ENCODE measurements at places on chromosomes 12 and 14.

GRCh38 chr12:52469853-52470252, 3.8 kb downstream of the KRT6C start:
- DNase-seq, result no peak

DNA sequence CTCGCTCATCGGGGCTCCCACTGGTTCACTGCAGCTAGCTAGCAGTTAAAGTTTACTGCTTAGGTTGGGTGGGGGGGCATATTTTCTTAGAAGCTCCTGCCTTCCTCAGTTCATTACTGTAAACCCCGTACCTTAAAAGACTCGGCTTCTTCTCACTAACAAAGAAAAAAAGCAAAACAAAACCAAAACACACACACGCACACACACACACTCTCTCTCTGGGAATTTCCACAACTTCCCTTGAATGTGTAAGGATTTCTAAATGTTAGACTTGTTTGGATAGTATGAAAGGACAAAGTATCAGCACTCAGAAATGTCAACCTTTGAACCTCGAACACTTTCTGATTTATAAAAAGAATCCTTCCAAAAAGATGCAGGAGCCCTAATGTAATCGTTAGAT, 927 bp downstream of the PTHLH start:
- no peak for DNase-seq

GRCh38 chr12:121507984-121508383, 72.8 kb downstream of the KDM2B start:
- no peak for DNase-seq

DNA sequence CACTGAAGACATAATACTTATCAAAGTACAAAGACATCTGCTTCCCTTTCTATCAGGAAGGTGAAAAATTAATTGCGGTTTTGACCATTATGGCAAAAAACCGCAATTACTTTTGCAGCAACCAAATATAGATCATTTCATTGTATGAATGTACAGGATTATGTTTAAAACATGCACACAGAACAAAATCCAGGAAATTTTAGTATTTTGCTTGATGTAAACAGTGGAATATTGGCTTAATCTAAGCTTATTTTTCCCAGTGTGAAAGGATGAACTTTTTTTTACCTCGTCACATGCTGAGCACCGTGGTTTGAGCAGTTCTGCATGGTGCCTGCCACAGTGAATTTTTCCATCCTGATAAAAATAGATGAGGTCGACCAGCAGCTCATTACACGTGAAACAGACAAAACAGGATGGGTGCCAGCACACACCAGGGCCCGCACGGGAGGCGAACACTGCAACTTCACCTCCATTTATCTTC, 121.2 kb downstream of the PRICKLE1 start:
- no peak for DNase-seq

DNA sequence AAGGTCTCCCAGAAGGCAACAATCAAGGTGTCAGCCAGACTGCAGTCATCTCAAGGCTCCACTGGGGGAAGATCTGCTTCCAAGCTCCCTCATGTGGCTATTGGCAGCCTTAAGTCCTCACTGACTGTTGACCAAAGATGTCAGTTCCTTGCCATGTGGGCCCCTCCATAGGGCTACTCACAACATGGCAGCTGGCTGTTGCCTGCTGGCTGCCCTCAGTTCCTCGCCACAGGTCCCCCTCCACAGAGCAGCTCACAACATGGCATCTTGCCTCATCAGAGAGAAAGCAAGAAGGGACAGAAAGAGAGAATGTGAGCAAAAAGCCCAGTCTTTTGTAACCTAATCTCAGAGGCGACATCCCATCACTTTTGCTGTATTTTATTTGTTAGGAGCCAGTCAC, 34.4 kb upstream of the EGLN3 start:
- no peak for DNase-seq

DNA sequence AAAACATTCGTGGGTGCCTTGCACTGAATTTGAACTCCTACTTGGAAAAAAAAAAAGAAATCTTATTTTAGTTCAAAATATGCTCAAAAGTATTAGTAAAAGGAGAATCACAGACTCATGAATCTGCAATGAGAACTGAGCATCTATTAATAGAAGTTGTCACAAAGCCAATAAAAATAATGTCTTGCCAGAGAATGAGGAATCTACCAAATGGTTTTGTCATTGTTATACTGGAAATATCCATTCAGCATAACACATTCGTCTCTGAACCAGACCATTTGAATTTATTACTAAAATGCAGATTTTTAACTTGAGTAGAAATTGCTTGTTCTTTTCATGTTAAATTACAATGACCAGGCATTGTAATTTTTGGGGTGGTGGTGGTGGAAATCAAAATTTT, 11.6 kb upstream of the PTPRB start:
- no peak for DNase-seq

GRCh38 chr14:41986700-41987099, 380.0 kb downstream of the LRFN5 start:
- no peak for DNase-seq

DNA sequence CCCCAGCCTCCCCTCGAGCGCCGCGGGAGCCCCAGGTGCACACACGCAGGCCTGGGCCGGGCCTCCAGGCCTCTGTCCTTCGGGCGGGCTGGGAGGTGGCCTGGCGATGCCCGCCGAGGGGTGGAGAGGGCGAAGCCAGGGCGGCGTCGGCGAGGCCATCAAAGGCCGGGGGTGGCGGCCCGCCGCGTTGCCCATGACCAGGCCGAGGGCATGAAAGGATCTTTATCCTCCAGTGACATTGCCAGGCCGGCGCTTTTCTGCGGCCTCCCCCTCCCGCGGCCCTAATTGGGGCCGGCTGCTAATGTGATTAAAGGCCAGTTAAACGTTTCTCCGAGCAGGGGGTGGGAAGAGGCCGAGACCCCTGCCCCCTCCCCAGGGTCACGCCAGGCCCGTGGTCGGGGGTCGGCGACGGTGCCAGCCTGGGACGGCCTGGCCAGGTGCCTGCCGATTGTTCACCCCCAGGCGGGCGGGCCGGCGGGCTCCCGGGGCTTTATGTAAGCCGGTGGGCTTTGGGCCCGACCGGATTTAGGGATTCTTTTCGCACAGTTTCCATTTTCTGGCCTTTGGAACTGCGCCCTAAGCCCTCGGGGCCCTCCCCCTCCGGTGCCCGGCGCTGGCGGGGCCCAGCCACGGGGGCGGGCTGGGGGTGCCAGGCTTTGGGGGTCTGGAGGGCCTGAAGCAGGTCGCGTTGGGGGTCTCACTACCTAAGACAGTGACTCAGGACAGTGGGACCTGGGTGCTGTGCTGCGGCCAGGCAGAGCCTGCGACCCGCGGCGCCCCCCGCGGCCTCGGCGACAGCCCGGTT, 103.2 kb upstream of the DIO3 start:
- DNase-seq, result no peak

GRCh38 chr14:43894534-43894933, 612.5 kb downstream of the FSCB start:
- DNase-seq, result no peak

GRCh38 chr14:56248442-56248841, 130.2 kb downstream of the PELI2 start:
- DNase-seq, result no peak

- no peak for DNase-seq
Measured at GRCh38 chr14:95935228-95935822, 58.7 kb downstream of the TUNAR start.

DNA sequence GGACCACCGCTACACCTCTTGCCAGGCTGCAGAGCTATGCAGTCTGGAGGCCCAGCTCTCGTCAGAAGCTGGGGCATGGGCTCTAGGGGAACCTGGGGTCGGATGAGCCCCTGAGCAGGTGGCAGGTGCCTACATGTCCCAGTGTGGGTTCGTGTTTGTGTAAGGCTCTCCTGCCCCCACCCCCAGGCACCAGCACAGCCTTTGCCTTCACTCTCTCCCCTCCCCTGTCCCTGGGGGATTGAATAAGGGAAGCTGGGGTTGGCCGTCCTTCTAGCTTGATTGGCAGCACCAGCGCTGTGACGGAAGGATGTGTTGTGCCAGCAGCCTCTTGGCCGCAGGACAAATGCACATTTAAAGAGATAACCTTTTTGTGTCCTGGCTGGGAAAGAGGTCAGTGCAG, 34.8 kb upstream of the TSPAN9 start:
- DNase-seq, result no peak

- no peak for DNase-seq
Measured at GRCh38 chr12:119283310-119283709, 51.2 kb upstream of the CCDC60 start.

DNA sequence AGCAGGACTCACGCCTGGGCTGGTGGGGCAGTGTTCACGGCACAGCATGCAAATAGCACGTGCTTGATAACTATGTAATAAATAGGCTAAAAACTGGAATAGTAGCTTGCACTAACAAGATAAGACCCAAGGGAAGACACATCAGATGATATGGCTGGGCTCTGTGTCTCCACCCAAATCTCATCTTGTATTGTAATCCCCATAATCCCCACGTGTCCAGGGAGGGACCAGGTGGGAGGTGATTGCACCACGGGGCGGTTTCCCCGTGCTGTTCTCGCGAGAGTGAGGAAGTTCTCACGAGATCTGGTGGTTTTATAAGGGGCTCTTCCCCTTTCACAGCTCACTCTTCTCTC, 46.9 kb downstream of the RIMBP2 start:
- DNase-seq, result no peak

DNA sequence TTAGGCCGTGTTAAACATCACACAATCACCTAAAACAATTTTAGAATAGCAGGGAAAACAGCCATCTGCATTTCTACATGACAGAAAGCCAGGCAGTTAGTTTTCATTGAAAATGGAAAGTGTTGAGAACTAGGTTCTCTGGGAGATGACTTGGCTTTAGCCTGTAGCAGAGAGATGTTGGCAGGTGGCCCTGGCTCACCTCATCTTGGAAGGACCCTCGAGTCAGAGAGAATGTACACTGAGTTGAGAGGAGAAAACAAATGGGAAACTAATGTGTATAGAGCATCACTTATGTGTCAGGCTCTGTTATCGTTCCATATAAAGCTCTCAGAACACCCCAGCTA, 51.9 kb downstream of the SUSD6 start:
- no peak for DNase-seq

DNA sequence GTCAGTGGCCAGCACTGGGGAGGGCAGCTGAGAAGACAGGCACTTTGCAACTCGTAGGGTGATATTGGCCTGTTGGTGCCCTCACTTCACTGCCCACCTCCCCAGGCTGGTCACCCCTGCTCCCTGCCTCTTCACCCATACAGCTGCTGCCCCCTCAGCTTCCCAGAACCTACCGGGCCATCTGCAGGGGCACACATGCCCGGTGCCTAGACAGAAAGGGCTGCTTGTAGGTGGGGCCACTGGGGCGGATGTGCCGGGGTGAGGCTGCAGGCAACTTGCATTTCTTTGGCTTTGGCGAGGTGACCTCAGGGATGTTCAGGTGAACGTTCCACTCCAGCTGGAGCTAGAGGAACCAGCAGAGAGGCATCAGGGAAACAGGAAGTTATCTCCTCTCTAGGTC, 17.2 kb downstream of the FAM186B start:
- DNase-seq, result no peak

DNA sequence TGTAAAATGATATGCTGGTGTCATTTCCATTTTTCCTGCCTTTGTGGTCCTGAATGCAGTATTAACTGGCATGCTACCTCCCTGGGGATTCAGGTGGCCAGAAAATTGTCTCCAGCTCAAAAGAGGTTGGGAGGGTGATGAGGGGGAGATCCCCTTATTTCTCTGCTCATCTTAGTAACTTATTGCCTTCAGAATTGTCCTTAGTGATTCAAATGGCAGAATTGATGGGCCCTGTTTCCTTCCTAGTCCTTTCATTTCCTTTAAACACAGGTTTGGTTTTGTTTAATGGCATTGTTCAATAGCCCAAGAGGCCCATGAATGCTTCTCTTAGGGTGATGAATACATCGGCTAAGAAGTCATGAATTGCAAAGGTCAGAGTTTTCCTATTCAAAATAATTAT, 207.0 kb downstream of the SLC41A2 start:
- no peak for DNase-seq

DNA sequence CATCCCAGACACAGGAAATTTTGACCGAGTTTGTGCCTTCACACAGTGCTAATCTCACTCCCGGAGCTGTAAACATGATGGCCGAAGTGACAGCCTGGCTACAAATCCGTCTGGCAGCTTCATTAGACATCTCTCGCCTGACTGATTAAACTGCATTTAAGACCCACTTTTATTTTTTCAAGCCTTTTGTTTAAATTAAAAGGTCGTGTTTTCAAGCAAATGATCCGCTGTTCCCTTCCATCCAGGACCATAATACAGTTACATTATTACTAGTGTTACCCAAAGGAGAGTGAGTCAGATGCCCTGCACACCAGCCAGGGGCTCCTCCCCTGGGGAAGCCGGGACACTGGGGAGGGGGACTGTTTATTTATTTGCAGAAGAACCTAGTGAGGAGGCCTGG, 200.2 kb downstream of the EXOC5 start:
- DNase-seq, result no peak

GRCh38 chr12:31970199-31970598, 11.0 kb downstream of the RESF1 start:
- no peak for DNase-seq

DNA sequence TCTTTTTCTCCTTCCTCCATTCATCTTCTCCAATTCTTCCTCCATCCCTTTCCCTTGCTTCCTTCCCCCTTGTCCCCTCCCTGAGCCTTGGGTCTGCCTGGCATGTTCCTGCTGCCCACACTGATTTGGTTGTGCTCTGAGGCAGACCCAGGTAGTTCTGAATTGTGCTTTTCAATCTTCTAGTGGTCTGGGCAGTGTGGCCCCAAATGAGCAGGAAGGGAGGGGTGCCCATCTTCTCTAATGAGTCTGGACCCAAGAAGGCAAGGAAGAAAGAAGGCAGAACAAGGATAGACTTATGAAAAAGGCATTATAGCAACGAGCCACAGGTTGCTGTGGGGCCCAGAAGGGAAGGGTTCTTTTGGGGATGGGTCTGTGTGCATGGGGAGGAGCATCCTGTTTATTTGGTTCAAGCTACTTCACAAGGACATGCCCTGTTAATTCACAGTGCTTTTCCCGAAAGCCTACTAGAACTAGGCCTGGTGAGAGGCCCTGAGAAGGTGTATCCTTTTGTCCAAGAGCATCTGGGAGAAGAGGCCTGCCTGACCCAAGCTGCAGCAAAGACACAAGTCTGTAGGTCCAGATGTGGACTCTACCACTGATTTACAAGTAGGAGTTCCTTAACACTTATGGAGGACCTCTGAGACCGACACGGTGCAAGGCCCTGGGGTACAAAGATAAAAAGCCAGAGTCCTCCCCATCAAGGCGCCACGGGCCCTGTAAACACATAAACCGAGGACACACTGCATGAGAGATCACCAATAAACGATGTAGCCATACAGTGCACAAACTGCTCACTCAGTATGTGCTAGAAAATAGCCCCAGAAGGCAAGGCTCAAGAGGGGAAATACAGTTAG, 1.1 kb upstream of the SUSD6 start:
- no peak for DNase-seq

DNA sequence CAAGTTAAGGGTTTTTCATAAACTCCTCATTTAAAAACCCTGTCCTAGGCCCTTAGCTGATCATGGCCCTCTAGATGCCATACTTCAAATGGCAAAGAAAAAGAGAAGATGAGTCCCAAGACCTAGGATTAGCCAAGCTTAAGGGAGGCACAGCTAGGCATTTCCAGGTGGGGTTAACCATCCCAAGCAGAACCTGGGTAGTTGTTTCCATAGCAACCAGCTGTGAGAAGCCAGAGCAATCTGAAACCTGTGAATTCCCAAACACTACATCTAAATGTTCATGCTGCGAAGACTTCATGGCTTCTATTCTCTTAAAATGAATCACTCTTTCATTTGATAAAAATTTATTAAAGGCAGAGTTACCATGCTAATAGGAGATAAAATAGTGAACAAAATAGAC, 372.9 kb downstream of the C12orf50 start:
- DNase-seq, result no peak
